Activated CD8-positive, alpha-beta memory T cell treated with anti-CD3 and anti-CD28 coated beads for 1 hour (primary cell): ENCODE measurements at places on chromosomes 13 and 19.

DNA sequence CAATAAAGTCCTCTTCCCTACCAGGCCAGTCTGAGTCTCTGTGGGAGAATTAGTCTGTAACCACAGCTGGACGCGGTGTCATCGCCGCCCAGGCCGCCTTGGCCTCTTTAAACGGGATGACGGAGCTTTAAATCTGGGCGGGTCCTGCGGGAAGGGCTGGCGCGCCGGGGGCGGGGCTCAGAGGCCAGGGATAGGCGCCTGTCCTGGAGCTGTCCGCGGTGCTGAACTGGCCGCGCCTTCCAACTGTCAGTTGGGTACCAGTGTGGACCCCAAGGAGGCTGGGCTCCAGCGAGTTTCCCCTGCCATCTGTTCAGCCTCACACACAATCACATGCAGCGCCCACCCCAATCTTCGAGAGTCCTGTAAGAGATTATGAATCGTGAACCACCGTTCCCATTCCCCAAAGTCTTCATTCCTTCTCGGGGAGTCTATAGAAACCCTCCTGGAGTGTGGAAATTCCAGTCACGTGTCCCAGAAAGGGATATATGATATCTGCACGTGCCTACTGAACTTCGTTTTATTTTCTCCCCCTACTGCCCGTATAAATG, 11.5 kb downstream of the APLP1 start:
- DNase-seq = no peak

DNA sequence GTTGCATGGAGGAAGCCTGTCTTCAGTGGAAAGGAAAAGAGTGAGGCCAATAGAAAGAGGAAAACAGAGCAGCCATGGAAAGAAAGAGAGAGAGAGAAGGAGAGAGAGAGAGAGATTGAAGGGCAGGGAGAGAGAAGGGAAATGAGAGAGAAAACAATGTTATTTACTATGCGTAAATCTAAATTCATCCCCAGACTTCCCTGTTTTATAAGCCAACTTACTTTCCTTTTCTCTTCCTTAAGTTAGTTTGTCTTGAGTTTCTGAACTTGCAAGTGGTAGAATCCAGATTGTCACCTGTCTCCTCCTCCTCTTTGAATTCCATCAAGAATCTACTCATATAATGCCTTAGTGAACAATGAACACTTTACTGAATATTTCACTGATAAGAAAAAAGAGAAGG, 16.8 kb upstream of the RCBTB2 start:
- DNase-seq = no peak

DNA sequence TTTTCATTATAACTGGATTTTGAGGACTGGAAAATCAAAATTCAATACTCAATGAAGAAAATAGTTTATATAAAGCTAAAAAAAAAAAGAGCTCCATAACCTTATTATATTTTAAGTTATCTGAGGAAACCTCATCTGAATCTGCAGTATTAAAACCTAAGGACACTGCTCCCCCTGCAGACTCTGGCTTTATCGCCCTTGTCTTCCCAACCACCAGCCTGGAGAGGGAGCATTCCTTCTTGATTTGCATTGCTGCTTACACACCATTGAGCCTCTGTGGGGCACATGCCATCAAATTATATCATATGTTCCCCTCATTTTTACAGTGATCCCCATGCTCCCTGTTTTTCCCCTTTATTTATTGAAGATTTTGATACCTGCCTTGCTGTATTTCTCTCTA, 871.4 kb upstream of the GPC6 start:
- DNase-seq = no peak

DNA sequence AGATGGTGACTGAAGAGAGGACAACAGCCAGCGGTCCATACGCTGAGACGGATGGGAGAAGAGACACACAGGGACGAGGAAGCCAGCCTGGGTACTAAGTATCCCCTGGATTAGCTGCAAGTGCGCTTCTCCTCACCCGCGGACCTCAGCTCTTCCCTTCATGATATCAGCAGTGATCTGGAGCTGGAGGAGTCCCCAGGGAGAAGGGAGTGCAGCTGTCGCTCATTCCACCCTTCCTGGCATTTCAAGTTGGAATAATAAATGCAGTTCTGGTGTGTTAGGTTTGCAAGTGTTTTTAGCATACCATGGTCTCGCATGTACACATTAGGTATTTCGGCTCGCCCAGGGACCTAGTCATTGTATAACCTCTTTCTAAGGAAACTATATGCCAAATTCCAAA, 88.5 kb upstream of the C1QTNF9B start:
- DNase-seq = no peak

DNA sequence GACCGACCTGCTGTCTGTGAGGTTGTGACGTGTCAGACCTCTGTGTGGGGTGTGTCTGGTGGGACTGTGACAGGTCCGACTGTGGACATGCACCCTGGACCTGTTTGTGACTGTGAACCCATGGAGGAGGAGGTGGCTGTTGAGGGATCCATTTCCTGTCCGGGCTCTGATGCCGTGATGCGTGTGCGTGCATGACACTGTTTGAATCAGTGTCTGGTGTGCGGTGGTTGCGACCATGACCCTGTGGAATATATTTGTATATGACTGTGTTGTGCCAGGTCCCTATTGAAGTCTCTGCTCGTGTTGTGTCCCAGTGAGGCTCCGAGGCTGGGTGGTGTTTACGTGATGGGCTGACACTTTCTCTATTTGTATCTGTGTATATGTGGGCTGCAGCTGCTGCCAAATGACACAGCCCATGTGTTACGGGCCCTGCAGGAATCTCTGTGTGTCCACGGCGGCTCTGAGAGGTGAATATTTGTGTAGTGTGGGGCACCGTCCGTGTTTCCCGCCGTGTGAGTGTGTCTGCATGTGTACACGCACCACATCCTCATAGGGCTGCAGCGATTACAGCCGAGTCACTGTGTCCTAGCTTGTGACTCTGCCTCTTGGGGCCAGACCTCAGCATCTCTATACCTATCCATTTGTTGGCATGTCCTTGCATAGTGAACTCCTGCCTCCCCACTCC, 18.3 kb downstream of the CCDC97 start:
- DNase-seq = no peak

DNA sequence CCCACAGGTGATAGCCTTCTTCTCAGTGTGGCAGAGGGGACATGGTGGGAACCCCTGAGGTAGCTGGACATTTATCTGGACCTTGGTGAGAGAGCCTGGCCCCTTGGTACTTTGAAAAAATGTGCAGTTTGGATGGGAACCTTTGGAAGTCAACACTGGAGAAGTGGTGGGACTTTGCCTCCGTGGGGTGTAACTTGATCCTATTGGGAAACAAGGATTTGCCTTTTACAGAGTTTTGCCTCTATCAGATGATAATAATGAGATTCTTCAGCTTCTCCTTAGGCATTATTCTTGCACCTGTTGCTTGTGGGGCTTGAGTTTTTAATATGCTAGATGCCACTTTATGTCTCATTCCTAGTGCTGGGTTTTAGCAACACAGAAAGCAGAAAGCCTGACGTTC, 99.0 kb downstream of the ERCC5 start:
- no peak for DNase-seq

DNA sequence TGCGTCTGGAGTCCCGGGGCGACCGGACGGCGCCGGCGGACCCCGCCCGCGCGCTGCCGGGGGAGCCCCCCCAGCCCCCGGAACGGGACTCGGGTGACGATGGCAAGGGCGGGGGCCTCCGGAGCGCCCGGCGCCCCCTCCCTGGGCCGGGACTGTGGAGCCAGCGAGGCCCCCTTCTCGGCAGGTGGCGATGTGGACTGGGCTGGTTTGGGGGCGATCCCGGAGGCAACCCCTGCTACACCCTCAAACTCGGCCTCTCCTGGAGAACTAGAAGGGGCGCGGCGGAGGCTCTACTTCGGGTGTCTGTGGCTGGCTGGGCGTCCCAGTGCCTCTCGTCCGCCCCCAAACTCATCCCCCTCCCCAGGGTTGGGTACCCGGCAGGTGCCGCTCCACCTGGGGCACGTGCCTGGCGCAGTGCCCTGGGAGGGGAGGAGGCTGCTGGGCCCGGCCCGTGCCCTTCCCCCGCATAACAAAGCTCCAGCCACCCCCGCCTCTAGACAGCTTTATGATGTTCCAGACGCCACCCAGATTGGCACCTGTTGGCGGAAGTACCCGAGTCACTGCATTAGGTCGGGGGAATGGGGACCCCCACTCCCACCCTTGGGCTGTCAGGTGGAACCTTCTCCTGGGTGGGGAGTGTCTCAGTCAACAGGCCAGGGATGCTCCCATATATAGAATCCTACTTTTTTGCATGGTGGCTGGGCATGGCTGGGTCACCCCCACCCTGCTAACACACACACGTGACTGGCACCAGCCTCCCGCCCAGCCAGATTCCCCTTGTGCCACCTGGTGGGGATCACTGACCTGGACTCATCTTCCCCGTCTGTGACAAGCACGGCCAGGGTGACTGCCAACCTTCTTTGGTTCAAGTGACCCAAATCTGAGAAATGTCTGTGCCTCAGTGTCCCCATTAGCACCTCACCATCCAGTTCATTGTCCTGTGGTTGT, 722 bp downstream of the PKN1 start:
- peak; percentile 29 for DNase-seq

DNA sequence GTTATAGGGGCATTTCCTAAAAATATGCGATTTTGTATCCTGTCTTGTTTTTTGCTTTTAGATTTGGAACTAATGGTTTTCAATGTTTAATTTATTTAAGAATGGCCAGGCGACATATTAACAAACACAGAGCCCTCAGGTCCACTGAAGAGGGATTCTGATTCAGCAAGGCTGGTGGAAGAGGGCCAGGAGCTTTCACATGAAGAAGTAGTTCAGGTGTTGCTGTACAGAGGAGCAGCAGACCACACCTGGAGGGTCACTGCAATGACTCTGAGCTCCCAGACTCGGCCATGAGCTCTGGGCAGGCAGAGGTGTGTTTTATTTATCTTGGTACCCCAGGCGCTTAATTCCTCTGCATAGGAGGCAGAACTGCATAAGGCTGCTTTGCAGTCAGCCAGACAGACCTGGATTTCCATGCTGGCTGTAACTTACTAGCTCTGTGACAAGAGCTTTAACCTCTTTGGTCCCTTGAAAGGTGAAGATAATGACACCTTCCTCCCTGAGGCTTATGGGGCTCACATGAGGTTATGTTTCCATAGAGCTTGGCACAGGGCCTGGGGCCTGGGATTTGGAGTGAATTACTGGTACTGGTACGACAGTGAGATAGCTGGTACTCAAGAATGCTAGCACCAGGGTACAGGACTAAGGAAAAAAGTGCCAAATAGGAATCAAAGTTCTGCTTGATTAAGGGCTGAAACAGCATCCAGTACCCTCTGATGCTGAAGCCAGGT, 184.7 kb downstream of the OXGR1 start:
- no peak for DNase-seq

DNA sequence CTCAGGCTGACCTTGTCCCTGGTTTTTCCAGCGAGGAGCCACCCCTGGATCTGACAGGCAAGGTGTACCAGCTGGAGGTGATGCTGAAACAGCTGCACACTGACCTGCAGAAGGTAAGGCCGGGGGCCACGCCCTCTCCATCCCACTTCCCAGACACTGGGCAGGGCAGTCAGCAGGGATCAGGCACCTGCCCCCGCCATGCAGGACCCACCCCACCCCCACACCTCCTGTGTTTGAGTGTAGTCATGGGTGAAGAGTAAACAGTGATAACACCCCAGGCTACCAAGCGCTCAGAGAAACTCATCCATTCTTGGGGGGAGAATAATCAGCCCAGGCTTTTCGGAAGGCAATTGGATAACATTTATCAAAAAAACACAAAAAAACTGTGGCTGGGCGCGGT, 19.9 kb downstream of the DPF1 start:
- no peak for DNase-seq

- DNase-seq = no peak
Measured at GRCh38 chr19:7541828-7542443, 6.4 kb downstream of the PNPLA6 start.

GRCh38 chr19:40444825-40445312, 734 bp upstream of the SERTAD3 start:
- no peak for DNase-seq

- no peak for DNase-seq
Measured at GRCh38 chr13:111372651-111373425, 52.4 kb downstream of the TEX29 start.

DNA sequence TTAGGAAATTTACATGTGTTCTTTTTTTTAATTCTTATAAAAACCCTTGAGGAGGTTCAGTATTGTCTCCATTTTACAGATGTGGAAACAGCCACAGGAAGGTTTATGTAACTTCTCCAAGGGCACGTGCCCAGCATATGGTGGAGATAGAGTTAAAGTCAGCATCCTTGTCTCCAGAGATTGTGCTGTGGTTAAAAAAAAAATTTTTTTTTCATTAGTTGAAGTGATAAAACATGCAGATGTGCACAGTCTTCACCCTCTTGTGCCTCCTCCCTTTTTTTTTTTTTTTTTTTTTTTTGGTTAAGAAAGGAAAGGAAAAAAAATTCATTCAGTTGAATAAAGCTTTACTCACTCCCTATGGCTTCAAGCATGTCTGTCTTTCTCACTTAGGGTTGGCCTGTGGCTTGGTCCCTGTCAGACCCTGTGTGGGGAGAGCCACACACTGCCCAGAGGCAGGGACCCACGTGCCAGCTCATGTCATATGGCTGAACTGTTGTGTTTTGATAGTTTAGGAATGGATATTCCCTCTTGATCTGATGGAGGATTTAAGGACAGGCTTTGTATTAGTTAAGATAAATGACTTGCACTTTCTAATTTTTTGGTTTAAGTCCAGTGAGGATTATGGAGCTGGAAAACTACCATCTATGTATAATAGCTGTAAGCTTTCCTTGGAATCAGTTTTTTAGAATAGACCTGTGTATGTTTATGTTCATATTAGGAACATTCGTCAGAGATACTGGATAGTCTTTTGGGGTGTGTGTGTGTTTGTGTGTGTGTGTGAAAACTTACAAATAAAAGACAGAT, 19.3 kb downstream of the RNASEH2B start:
- no peak for DNase-seq

DNA sequence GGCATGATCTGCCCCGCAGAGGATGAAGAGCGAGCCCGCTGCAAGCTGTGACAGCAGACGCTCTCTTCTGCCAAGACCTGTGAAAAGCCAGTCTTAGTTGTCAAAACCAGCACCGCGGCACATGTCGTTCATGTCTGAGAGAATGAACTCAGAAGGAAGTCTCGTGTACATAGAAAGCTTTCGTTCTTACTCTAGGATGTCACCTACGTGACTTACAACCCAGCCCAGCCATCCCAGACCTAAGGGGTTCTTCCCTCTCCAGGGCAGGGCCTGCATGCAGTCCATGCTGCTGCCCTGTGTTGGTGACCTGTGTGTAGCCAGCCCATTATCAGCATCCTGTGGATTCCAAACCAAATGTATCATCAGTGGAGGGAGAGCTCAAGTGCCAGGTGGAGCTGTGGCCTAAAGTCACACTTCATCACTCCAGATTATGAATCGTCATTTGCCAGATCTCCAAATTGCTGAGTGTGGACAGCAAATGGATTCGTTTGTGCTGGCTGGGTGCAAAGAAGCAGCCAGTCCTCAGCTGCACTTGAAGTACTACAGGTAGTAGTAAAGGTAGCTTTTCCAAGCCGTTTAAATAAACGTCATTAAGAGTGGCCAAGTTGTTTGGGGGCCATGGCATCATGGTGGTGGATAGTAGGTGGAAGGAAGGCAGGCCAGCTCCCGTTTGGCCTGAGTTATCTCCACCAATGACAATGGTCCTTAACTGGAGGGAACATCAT, 73.9 kb upstream of the GPR183 start:
- no peak for DNase-seq
